ENCODE measurements at places on chromosomes 2 and 18. TPM values are rescaled to one million over a fixed set of nuclear protein-coding genes. Genes with fewer than 3 reads are reported as not detected.

CCL20 gene
- not detected for total RNA-seq

- DNase-seq = no peak
These were observed 115.5 kb downstream of the LAMA1 start for GRCh38 chr18:7002107-7002506.

- no peak for DNase-seq
These were observed 797 bp upstream of the GRHL1 start for GRCh38 chr2:9950521-9951271.

DNA sequence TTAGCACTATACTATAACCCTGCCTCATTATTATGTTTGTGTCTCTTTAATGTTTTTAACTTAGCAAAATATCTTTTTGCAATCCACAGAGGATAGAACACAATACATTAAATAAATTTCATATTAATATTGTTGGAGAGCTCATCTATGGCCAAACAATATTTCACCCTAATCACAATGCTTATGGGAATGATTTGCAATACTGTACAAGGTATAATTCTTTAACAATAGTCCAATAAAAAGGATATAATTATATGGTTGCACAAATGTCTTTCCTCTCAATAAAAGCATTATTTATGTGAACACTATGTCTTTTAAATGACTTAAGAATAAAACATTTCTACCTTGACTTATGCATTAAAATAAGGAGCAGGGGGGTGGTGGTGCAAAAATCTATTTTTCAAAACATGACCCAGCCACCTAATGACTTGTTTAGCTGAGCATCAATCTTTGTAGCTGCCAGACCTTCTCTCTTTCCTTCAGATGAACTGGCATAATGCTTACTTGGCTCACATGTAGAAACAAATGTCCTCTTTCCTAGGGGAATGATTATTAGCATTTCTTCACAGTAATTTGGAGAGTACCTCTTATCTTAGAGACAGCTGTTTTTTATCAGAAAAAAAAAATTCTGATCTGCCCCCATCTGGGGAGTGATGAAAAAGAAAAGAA, 1933.6 kb upstream of the LRRTM1 start:
- no peak for DNase-seq

Measured in left lobe of liver (tissue), 2 donors.